Activated CD8-positive, alpha-beta T cell treated with anti-CD3 and anti-CD28 coated beads for 36 hours (primary cell): ENCODE measurements at places on chromosomes 7 and 10.
A peak's percentile ranks its signal among the peaks of the same experiment; 100 is the strongest.

DNA sequence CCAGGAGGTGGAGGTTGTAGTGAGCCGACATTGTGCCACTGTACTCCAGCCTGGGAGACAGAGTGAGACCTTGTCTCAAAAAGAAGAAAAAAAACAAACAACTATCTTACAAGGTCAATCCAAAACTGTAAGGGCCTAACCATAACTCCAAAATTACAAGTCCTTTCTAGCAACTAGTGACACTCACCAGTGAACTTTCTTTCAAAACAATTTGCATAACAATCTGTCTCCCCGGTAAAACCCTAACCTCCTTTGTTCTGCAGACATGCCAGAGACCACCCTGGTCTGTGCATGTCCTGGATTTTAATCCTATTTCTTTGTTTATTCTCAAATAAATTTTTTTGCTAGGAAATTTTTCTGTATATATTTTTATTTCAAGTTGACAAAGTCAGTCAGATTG, 68.1 kb downstream of the EXOC6 start:
- no peak overlapping the region for H3K27ac ChIP-seq
- no peaks in the 10 kb centered on the region for H3K27me3 ChIP-seq
- DNase-seq: no peak
- H3K36me3 ChIP-seq: peaks cover 7% of the 10 kb centered on the region

DNA sequence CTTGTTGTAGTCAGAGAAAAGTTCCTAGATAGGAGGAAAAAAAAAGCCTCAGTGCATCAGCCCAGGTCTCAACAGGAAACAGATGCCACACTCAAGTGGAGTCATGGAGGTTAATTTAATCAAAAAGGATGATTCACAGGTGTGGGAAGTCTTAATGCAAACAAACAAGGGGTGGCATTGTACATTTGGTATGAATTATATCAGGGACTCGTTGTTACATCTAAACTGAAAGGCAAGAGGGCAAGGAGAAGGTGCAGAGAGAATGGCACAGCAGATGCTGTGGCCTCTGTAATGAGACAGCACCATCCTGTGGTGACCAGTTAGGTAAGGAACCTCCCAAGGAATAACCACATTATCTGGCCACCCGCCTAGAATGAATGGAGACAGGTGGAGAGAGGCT, 133.7 kb downstream of the PTPRZ1 start:
- no peak for DNase-seq
- H3K4me3 ChIP-seq: no peak overlapping the region
- no peaks in the 10 kb centered on the region for H3K27me3 ChIP-seq
- no peak overlapping the region for H3K27ac ChIP-seq
- no peaks in the 10 kb centered on the region for H3K4me1 ChIP-seq

- no peak for DNase-seq
- no peaks in the 10 kb centered on the region for H3K4me1 ChIP-seq
- H3K27me3 ChIP-seq: peaks cover 2% of the 10 kb centered on the region
These were observed 89.8 kb upstream of the HDAC9 start for GRCh38 chr7:18405726-18406125.

GRCh38 chr7:130695840-130696239, 9.5 kb upstream of the TSGA13 start:
- DNase-seq: no peak
- no peaks in the 10 kb centered on the region for H3K27me3 ChIP-seq
- no peak overlapping the region for H3K4me3 ChIP-seq
- no peaks in the 10 kb centered on the region for H3K4me1 ChIP-seq
- no peaks in the 10 kb centered on the region for H3K36me3 ChIP-seq
- H3K27ac ChIP-seq: no peak overlapping the region

DNA sequence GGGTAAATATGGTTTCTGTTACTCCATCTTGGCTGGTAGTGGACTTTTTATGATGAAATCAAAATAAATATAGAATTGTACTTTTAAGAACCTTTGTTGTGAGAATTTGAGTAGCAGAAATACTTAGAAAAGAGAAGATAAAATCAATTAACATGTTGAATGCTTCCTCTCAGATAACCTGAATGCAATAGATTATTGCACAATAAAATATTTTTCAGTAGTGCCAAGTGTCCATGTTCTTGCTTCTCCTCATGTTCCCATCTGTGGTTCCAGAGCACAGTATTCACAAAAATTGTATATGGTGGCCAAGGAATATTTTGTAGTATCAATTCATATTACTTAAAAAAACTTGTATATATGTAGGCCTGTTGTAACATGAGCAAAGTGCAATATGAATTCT, 45.9 kb upstream of the IFRD1 start:
- H3K4me1 ChIP-seq: no peaks in the 10 kb centered on the region
- no peak for DNase-seq
- H3K36me3 ChIP-seq: no peaks in the 10 kb centered on the region
- peaks cover 6% of the 10 kb centered on the region for H3K27me3 ChIP-seq

GRCh38 chr7:42940985-42941847, 9.0 kb downstream of the MRPL32 start:
- peaks cover 33% of the 10 kb centered on the region for H3K4me1 ChIP-seq
- H3K4me3 ChIP-seq: no peak overlapping the region

DNA sequence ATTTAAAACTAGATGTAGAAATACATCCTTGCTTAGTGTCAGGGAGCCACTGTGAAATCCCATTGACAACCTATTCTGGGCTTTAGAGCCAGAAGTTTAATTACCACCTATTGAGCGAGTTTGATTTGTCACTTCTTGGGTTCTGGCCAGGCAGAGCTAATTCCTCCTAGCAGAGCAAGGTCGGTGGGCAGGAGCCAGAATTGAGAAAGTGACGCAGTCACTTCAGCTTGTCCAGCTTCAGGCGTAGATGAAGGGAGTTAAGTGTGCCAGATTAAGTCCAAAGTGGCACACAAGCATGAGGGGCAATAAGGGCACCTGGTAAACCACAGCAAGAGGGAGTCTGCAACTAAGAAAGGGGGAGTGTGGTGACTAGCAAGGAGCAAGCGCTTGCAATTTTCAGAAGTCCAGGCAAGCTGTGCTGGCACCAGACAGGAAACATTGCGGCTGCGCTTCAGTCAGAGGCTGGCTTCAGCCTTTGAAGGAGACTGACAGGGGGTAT, 119.4 kb downstream of the ST7 start:
- H3K4me1 ChIP-seq: peaks cover 22% of the 10 kb centered on the region
- H3K27me3 ChIP-seq: no peaks in the 10 kb centered on the region

- H3K4me3 ChIP-seq: no peak overlapping the region
- H3K36me3 ChIP-seq: no peaks in the 10 kb centered on the region
- H3K27ac ChIP-seq: no peak overlapping the region
- no peak for DNase-seq
These were observed 74.7 kb downstream of the TMEM168 start for GRCh38 chr7:112715525-112715924.

DNA sequence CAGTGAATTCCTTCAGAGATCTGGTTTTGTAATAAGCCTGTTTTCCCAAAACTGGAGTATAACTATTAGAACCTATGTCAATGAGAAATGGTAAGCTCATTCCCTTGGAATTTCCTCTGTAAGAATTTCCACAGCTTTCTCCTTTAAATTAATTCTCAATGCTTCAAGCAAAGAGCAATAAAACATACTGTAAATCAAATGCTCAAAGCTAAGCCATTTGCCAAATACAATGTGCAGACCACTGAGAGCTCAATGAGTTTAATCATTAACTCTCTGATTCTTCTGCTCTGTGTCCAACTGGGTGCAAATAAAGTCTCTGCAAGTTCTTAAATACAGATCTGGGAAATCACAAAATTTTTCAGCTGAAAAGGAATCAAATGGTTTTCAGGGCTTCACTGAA, 227.6 kb upstream of the IMMP2L start:
- H3K4me1 ChIP-seq: no peaks in the 10 kb centered on the region
- H3K27me3 ChIP-seq: no peaks in the 10 kb centered on the region
- no peak overlapping the region for H3K27ac ChIP-seq

- no peak overlapping the region for H3K4me3 ChIP-seq
- H3K36me3 ChIP-seq: peaks cover 21% of the 10 kb centered on the region
- peaks cover 73% of the 10 kb centered on the region for H3K4me1 ChIP-seq
- no peak for DNase-seq
- H3K27me3 ChIP-seq: no peaks in the 10 kb centered on the region
- H3K27ac ChIP-seq: peak overlapping the region; percentile 78
These were observed 3.7 kb downstream of the WDR37 start for GRCh38 chr10:1059902-1060301.

- peaks cover 2% of the 10 kb centered on the region for H3K27me3 ChIP-seq
- no peak overlapping the region for H3K27ac ChIP-seq
- H3K36me3 ChIP-seq: no peaks in the 10 kb centered on the region
- no peaks in the 10 kb centered on the region for H3K4me1 ChIP-seq
These were observed 167.7 kb downstream of the NSUN6 start for GRCh38 chr10:18483516-18484186.

DNA sequence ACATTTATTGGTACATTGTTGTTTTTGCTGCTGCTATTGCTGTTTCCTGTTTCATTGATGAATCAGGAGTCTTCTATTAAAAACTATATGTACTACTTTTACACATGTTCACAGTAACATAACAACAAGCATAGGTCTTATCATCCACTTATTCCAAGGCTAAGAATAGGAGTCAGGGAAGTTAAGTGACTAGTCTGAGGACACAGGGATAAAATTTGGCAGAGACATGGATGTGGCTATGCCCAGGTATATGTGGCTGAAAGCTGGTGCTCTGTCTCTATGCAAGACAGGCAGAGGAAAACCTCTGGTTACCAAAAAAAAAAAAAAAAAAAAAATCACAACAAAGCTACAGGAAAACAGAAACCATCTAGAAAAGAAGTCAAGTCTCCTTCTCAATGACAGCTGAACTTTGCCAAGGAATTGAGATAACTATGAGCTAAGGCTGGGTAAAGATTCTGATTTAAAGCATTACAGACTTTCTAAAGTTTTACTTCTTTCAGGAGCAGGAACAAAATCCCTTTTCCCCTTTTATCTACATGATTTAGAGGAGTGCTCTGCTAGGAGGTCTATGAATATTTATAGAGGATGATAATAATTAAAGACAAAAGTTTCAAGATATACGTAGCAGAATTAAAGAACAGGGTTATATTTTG, 70.0 kb downstream of the GPR141 start:
- no peak overlapping the region for H3K4me3 ChIP-seq
- peaks cover 8% of the 10 kb centered on the region for H3K27me3 ChIP-seq
- no peak for DNase-seq
- no peaks in the 10 kb centered on the region for H3K36me3 ChIP-seq
- H3K27ac ChIP-seq: no peak overlapping the region
- no peaks in the 10 kb centered on the region for H3K4me1 ChIP-seq
